ENCODE measurements at places on chromosomes 1 and 21.

GRCh38 chr1:154466206-154466605 is 35.8 kb upstream of the TDRD10 start:
- DNase-seq = no peak

DNA sequence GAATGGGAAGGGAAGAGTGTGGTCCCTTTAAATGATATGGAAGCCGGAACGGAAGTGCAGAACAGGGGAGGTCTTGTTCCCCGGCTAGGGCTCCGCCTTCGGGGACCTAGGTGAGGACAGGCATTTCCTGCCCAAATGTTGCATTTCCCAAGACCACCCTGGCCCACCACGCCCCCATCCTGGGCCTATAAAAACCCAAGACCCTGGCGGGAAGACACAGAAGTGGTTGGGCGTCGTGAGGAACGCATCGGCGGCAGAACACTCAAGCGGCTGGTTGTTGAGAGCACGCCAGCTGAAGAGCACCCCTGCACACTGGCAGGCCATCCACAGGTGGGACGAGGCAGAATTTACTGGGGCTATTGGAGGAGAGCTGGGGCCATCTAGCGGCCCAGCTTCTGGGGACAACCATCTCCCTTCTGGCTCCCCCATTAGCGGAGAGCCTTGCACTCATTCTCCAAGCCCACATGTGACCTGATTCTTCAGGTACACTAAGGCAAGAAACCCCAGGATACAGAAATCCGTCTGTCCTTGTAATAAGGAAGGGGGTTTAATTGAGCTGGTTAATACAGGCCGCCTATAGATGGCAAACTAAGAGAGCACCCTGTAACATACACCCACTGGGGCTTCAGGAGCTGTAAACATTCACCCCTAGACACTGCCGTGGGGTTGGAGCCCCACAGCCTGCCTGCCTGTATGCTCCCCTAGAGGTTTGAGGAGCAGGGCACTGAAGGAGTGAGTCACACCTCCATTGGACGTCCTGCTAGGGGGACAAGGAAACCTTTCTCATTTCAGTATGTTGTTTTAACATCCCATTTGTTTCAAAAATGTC is 1327.9 kb downstream of the BRINP3 start:
- no peak for DNase-seq

GRCh38 chr1:66000033-66000637 is 207.4 kb downstream of the PDE4B start:
- DNase-seq = no peak

GRCh38 chr1:112869895-112870294 is 86.1 kb downstream of the SLC16A1 start:
- no peak for DNase-seq

GRCh38 chr1:185010361-185010760 is 35.0 kb upstream of the RNF2 start:
- no peak for DNase-seq

DNA sequence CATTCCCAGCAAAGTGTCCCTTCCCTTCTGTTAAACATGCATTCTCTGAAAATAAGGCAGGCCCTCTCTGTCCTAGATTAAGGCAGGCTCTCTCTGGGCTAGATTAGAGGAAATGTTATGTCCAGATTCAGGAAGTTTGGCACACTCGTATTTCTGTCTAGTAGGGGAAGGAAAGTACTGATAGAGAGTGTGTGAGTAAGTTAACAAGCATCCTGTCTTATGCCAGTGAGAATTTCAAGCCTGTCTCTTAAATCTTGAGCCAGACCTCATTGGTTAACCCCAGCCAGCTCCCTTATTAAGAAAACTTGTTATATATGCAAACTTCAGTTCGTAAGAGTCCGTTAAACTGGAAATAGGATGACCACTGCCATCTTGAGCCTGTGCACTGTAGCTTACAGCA is 31.6 kb downstream of the IGSF5 start:
- no peak for DNase-seq

- DNase-seq = no peak
Observed at GRCh38 chr21:38495696-38496095, 2.6 kb downstream of the ERG start.

DNA sequence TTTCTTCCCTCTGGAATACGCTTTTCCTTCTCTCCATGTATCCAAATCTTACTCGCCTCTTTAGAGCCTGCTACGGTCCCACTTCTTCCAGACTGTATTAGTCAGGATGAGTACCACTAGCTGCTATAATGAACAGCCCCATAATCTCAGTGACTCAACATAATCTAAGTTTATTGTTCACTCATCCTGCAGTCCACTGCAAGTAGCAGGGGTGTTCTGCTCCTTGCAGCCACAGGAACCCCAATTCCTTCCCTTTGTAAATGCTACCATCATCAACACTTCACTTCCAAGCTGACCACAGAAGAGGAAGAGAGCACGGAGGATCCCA is 18.1 kb upstream of the LDLRAP1 start:
- DNase-seq = no peak

DNA sequence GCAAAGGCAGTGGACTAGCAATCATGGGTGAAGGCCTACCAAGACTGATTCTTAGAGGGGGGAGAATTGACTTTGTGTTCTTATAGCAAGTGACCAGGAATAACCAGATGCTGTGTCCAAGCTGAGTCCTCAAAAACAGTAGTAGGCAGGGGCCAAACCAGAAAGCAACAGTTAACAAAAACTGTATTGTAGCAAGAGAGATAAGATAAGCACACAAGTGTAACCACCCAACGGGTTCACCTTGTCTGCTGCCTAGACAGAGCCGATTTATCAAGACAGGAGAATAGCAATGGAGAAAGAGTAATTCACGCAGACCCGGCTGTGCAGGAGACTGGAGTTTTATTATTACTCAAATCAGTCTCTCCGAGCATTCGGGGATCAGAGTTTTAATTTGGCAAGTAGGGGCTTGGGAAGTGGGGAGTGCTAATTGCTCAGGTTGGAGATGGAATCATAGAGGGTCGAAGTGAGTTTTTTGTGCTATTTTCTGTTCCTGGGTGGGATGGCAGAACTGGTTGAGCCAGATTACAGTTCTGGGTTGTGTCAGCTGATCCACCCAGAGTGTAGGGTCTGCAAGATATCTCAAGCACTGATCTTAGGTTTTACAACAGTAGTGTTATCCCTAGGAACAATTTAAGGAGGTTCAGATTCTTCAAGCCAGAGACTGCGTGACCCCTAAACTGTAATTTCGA is 8.3 kb upstream of the CSRP1 start:
- DNase-seq = no peak

DNA sequence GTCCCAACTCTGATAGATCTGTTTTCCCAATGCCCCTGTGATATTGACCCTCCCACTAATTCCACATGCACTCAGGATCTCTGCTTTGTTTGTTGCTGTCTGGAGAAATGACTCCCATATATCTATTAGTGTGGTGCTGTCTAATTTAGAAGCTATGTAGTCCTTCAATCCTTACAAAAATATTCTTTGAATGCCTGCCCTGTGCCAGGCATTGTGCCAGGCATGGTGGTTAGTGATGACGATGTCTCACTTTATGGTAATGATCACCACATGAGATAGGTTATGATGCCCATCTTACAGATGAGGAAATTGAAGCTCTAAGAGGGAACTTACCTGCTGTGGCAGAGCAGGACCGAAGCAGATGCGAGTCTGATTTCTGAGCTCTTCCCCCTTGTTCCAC is 12.9 kb downstream of the MYOG start:
- DNase-seq = no peak

DNA sequence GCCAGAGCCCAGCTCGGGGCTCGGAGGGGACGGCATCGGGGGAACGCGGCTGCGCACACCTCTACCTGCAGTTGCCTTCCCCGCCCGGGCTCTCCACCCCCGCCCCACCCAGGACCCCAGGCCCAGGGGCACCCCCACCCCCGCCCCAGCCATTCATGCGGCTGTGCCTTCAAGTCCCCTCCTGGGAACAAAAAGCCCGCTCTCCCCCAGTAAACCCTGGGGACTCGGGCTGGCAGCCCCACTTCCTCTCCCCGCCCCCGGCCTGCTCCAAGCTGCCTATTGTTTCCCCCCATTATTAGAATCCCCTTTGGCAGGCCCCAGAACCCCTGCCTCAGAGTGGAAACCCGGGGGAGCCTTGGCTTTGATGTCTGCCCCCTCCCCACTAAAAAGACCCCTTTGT is 18.0 kb downstream of the MEGF6 start:
- DNase-seq = no peak

- DNase-seq = no peak
Observed at GRCh38 chr1:60149251-60149650, 75.7 kb upstream of the C1orf87 start.

GRCh38 chr1:67683766-67684525 is 1.1 kb upstream of the GADD45A start:
- no peak for DNase-seq

DNA sequence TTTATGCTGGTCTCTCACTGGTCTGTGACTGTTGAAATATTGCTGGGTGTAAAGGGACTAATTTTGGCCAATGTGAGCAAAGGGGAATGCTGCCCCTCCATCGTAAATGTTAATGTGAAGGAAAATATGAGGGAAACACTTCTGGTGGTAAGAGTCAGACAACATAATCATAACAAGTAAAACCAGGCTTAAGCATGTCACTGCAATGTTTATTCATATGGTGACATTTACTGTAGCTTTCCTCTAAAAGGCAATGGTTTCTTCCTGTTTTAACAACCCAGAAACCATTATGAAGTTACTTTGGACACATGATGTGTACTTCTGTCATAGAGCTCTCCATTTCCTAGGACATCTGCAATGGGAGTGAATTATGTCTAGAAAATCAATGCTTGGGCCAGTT is 358.0 kb downstream of the LMO4 start:
- no peak for DNase-seq

GRCh38 chr1:179337942-179338560 is 27.7 kb upstream of the AXDND1 start:
- no peak for DNase-seq

- no peak for DNase-seq
Observed at GRCh38 chr1:23344987-23345472, 946 bp upstream of the HNRNPR start.

GRCh38 chr1:25022361-25023189 is 92.5 kb upstream of the RUNX3 start:
- peak; percentile 100 for DNase-seq

DNA sequence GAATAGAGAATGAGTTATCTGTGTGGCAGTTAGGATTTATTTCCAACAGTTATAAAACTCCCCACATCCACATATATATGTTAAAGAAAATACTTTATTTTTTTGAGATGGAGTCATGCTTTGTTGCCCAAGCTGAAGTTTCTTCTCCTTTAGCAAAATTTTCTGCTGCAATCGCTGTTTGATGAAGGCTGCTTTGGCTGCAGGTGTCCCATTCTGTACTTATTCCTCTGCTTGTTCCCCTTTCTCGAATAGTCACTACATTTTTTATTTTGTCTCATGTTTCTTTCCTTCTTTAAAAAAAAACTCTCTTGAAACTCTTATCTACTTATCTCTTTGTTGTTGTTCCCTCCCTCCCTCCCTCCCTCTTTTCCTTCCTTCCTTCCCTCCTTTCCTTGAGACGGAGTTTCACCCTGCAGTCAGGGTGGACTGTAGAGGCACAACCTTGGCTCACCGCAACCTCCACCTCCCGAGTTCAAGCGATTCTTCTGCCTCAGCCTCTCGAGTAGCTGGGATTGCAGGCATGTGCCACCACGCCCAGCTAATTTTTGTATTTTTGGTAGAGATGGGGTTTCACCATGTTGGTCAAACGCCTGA is 10.6 kb downstream of the OR2W3 start:
- no peak for DNase-seq

GRCh38 chr1:111559736-111560279 is 56.4 kb upstream of the ADORA3 start:
- DNase-seq = no peak

DNA sequence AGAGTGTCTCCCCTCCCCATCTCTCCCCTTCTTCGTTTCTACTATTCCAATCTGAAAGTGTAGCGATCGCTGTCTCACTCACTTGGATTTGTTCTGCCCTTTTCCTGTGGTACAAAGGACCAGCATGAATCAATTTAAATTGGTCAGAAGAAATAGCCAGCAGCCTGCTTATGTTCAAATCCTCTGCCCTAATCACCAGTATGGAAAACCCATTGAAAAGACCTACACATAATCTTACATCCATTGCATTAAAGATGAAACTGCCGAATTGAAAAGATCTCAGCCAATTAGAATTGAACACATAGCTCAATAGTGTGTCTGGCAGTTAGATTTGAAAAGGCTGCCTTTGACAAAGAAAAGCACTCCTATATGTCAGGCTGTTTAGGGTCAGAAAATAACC is 122.6 kb downstream of the TNNI3K start:
- DNase-seq = no peak

DNA sequence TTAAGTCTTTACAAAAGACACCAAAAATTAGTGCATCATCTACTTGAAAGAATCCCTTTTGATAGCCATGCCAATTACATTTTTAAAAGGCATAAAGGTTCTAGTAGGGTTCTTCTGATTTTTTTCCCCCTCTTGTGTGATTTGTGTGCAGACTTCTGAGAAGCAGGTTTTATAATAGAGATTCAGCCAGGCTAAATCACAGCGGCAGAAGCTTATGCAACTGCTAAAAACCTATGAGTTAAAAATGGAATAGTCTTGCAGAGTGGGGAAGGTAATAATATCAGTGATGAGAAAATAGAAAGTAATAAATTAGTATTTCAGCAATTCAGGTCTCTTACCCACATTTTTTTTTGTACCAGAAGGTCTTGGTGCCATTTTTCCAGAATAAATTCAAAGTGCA is 17.7 kb downstream of the STUM start:
- no peak for DNase-seq

DNA sequence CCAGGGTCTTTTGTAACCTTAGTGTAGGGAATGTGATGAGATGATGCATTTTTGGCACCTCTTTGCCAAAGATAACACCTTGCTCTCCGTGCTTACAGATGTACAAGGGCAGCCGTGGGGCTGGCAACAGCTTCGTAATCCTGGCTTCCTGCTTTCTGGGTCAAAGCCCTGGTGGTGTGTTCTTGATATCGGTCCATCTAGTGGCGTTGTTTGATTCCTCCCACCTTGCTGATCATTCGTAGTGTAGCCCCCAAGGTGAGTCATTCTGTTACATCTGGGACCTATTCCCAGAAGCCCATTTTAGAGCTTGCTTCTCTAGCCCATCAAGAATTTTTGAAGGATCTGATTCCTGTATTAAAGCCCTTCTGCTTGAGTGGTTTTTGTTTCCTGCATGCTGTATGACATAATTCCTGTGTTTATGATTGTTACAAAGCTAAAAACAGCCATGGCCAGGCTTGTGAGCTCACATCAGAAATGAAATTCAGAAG is 7.0 kb upstream of the CCT8 start:
- DNase-seq = peak; percentile 37

DNA sequence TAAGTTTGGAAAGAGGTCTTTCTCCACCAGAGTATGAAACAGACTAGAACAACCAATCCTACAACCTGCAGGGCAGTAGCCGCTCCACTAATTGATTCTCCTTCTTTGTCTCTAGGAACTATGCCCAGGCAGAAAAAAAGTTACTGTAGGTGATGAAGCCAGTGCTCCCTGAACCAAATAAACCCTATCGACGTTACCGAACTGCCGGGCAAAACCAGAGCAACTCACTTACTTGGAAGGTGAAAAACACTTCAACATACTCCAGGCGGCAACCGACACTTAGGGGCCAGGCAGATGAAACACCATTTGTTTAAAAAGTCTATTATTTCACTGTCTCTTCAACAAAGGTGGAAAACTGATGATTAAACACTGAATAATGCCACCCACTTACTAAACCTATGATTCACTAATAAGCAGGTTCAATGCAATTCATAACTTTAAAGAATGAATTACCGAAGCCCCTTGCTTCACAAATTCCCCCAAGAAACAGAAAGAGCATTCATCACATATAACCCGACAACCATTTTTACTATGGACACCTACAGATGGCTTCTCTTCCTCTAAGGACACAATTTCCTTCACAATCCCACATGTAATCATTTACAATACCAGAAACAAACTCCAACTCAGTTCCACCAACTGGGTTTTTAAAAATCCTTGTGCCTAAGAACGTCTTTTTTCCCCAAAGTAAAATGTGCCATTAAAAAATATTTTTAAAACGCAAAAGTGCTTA is 1.6 kb downstream of the NRIP1 start:
- no peak for DNase-seq
